Activated T-cell treated with anti-CD3 and anti-CD28 coated beads for 24 hours (primary cell): ENCODE measurements at places on chromosomes 11 and 22.

GRCh38 chr11:17979770-17980371 is 33.0 kb downstream of the SERGEF start:
- peak; percentile 15 for DNase-seq

- no peak for DNase-seq
Observed at GRCh38 chr11:116773203-116774097, 663 bp upstream of the BUD13 start.

- no peak for DNase-seq
Observed at GRCh38 chr11:70002433-70002832, 75.7 kb upstream of the ANO1 start.

DNA sequence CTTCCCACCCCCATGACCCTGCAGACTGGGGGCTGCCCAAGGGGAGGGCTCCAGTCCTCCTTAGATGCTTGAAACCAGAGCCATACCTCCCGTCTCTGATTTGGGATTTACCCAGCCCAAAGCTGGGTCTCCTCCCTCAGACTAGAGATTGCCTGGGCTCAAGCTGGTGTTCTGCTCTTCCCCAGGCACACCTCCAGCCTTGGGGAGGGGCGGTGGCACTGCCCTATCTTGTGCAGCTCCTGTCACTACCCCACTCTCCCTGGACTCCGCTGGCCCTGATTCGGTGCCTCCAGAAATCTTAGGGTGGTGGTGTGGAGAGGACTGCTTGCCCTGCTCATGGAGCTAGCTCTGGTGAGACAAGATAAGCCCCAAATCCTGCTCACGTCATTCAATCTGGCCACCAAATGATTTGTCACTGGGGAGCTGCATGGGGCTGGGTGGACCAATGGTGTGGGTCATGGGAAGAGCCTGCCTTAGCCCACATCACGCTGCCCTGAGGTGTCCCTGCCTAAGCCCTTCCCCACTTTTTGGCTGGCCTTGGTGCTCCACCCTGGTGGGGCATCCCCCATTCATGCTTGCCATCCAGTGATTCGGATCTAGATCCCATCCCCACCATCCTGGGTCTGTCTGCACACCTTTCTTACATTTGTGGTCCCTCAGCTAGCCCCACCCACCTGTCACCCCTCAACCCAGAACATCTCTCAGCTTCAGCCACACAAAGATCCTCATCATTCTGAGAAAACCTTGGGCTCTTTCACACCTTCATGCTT is 87.7 kb downstream of the PDE2A start:
- no peak for DNase-seq

- DNase-seq: peak; percentile 5
Observed at GRCh38 chr11:87421422-87421821, 383.7 kb downstream of the TMEM135 start.

- DNase-seq: no peak
Observed at GRCh38 chr11:5992604-5993251, 5.9 kb upstream of the OR52L1 start.

DNA sequence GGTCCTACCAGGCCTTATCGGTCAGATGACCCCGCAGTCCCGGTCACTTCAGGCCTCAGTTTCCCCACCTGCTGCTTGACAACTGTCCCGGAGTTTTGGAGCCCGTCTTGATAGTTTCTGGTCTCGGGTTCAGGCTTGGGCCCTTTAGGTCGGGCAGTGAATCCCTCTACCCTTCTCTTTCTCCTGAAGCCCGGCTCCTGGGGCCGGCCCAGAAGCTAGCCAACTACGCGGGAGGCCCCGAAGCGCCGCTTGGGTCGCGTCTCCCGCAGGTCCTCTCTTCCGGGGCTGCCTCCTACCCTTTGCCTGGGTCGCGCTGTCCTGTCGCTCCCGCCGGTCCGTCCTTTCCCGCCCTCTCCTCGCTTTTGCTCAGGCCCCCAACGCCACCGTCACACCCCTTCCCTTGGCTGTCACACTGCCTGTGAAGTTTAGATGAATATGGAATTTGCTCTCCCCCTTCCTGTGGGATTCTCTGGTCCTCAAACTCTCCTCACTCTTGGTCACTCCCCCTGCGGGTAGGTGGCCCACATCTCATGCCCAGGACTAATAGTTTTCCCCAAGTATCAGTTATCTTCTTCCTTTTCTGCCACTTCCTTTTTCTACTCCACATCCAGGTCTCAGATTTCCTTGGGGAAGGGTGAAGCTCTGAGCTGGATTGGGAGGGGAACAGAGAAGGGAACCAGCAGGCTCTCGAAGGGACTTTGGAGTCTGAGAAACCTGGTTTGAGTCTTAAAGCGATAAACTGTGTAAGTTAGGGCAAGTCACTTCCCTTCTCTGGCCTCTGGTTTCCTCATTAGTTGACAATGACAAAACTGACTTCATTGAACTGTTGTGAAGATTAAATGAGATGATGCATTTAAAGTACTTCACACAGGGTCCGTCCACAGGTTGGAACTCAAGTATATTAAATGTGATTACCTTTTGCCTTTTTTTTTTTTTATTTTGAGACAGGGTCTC is 790 bp downstream of the RAB1B start:
- DNase-seq: no peak

- DNase-seq: no peak
Observed at GRCh38 chr22:30837531-30837930, 131.0 kb downstream of the MORC2 start.

DNA sequence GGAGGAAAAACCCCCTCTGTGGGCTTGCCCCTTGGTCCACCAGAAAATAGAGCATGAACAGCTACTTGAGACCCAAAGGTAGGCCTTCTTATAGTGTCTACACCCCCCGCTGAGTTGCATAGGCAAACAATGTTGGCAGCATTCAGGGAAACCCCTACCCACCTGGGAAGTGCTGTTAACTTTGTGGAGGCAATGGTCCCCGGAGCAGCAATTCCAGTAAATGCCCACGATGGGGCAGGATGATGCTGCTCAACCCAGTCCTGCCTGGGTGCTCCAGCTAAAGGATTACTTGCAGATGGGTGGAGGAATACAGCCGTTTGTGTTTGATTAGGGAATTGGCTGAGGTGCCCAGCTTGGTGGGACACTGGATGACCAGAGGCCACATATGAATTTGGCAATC is 381.3 kb upstream of the ANO5 start:
- DNase-seq: no peak

DNA sequence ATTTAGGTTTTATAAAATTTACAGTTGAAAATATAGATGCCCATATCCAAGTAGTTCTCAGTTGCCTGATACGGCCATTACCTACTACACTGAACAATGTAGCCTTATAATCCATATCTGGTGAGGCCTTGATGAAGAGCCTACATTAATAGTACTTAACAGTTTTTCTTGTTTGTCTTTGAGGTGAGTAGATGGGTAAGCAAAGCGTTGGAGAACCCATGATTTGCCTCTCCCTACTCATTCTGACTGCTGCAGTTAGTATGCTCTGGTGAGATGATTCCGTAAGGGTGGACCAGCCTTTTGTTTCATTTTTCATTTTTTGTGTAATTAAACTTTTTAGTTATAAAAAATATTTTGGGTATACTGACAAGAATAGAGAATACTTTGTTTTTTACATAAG is 11.4 kb downstream of the PAAF1 start:
- no peak for DNase-seq

DNA sequence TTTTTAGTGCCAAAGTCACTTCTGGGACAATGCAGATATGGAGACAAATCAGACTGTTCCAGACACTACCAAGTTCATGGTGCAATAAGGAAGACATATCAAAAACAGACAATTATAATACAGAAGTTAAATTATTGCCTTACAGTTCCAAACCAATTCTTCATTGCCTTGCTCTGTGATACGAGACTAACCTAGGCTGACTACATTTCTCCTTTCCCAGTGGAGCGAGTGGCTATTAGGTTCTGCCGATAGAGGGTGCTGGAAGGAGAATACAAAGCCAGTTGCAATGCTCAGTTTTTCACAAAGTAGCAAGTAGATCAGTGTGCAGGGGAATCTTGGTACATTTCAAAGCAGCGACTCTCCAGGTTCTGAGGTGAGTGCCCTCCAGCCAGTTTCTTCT is 67.8 kb downstream of the FAM168A start:
- no peak for DNase-seq

- no peak for DNase-seq
Observed at GRCh38 chr22:23142546-23143105, 836 bp upstream of the RSPH14 start.

- DNase-seq: no peak
Observed at GRCh38 chr11:83611600-83611999, 325.4 kb upstream of the CCDC90B start.

DNA sequence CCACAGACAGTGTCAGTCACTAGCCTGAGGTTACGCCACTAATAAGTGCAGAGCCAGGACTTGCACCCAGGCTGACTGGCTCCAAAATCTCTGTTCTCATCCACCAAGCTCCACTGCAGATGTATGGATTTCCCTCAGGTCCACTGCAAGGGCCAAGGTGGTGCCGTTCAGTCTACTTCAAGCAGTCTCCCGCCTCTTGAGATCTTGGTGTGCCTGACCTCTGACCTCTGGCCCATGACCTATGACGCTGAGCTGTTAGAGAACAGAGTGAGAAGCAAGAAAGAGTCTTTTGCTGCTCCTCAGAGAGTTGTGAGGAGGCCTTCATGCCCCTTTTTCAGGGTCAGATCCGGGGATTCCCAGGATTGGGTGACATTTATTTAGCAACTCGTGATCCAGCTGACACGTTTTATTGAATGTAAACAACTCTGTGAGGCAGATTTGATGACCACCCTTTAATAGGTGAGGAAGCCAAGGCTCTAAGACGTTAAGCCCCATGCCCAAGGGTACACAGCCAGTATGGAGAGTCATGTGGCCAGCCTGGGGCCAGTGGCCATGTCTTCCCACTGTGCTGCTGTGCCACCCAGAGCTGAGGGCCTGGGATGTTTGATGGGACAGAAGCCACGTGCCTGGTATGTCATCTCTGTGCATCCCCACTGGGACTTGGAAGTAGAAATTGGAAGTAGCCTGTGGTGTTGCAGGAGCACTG is 25.2 kb downstream of the DCPS start:
- no peak for DNase-seq

DNA sequence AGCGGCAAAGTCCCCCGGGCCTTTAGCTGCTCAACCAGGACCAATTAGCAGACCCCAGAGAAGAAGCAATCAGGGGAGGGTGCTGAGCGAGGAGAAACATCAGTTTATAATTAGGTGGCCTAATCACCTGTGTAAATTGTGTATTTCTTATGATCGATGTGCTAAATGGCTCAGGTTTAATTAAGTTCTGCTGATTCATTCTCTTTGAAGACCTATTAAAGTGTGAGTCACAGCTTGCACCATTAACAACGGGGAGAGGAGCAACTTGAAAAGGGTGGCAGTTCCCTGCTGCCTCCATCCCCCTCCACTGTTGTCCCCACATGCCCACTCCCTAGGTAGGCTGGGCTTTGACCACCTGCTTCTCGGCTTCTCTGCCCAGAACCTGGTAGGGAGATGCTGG is 10.7 kb downstream of the ISX start:
- DNase-seq: no peak

DNA sequence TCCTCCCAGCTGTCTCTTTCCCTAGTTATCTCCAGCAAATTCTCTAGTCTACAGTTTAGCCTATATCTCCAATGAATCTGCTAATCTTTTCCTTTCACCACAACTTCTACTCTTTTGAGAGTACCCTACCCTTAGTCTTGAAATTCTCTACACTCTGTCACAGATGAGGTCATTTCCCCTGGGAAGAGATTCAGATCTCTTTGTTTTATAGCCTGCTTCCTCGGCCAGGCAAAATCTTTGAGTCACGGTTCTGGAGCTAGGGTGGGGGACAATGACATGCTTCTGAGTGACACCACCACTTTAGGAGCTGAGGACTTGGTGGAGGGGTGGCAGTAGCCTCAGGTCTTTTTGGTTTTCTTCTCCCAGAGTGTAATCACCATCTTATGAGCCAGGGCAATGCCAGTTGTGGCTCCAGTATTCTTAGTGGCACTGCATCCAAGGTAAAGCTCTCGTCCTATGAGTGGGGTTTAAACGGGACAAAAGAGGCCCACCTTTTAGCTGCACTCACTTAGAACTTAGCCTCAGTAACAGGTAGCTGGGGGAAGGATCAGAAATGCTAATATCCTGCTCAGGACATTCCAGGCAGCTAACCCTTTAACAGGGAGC is 98.5 kb upstream of the RRM1 start:
- DNase-seq: no peak

DNA sequence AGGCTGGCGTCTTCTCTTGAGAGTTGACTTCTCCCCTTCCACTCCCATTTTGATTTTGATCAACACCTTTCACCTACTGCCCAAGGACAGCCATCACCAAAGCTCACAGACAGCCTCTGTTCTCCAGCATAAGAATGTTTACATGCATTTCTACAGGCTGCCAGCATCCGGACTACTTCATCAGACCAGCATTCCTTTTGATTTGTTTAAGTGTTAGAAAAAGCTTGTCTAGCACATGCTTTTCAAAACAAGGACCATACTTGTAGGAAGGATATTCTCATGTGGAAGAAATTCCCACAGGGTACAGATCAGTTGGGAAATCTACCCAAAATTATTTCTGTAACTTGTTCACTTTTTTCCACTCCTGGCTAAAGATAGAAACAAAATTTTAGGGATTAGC is 6.2 kb upstream of the KCNA4 start:
- no peak for DNase-seq

DNA sequence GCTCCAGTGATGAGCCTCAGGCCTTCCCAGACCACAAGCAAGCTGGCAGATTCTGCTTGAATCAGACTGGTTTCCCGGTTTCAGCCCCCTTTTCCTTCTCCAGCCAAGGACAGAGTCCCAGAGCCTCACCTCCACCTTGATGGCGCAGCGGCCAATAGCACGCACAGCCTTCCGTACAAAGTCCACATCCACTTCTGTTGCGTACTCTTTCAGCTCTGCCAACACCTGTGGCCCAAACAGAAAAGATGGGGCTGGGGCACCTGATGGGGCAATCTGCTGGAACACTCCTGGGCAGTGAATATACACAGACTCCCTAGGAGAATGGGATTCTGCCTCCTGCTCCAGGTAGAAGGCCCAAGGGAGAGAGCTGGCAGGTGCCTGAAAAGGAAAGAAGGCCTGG is 35.5 kb upstream of the RASL10A start:
- no peak for DNase-seq

- DNase-seq: peak; percentile 44
Observed at GRCh38 chr22:26367402-26368245, 61.4 kb upstream of the ASPHD2 start.

- DNase-seq: no peak
Observed at GRCh38 chr22:38490915-38491314, 15.2 kb downstream of the DDX17 start.

DNA sequence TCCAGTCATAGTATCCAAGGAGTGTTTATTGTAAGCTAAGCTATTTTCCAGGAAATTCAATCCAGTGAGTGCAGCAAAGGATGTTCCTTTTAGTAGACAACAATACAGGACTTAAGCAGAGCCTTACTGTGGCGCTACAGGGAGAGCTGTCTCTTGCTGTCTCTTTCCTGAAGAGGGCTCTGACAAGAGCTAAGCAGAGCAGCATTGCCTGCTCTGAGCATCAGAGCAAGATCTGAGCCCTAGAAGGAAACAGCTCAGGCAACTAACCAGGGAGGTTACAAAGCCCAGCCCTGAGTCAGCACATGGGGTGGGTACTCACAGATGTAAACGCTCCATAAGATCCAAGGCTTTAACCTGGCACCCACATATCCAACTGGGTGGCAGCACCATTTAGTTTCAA is 8.0 kb downstream of the LAYN start:
- DNase-seq: no peak
